ENCODE measurements at places on chromosomes 16 and 17. TPM values are rescaled to one million over a fixed set of nuclear protein-coding genes. Genes with fewer than 3 reads are reported as not detected.

The C16orf87 gene
- 19.3 TPM for total RNA-seq

The FBXL20 gene
- 8.1 TPM for total RNA-seq

The PERCC1 gene
- total RNA-seq: 0.13 TPM

The NUPR1 gene
- total RNA-seq: 40.3 TPM

The KIF18B gene
- 1.9 TPM for total RNA-seq

The SCIMP gene
- 0.89 TPM for total RNA-seq

The FLII gene
- total RNA-seq: 129 TPM

The NECAB2 gene
- total RNA-seq: 0.22 TPM

The C17orf100 gene
- total RNA-seq: 0.98 TPM

Data from muscle of leg (tissue), 16 donors.